ENCODE measurements at places on chromosomes 4 and X. TPM values are rescaled to one million over a fixed set of nuclear protein-coding genes. Genes with fewer than 3 reads are reported as not detected.

- no peak overlapping the region for H3K4me3 ChIP-seq
- H3K27ac ChIP-seq = no peak overlapping the region
- DNase-seq = no peak
- H3K4me1 ChIP-seq = no peaks in the 10 kb centered on the region
- no peaks in the 10 kb centered on the region for H3K36me3 ChIP-seq
These were observed 9.5 kb downstream of the PNMA6F start for GRCh38 chrX:153312041-153312440.

Gene CLCN5
- 3.0 TPM for total RNA-seq

Gene TMEM129
- 22.3 TPM for total RNA-seq

Gene CENPVL2
- total RNA-seq = not detected

DNA sequence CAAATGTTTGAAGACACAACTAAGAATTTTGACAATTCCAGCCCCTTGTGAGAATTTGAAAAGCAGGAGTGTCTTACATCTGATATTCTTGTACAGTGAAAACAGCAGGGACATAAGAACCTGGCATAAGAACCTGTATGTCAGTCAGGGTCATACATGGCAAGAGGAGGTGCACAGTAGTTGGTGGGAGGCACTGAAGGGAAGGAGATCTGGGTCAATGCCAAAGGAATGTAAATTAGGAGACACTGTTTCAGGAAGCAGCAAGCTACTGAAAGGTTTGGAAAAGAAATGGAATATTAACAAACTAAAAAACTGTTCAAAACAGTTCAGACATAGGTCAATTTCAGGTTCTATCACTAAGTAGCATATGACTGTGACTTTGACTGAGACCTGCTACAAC lies 25.0 kb upstream of the SPP1 start:
- H3K36me3 ChIP-seq = no peaks in the 10 kb centered on the region
- no peak overlapping the region for H3K27ac ChIP-seq
- H3K4me3 ChIP-seq = no peak overlapping the region
- H3K27me3 ChIP-seq = peaks cover 32% of the 10 kb centered on the region

DNA sequence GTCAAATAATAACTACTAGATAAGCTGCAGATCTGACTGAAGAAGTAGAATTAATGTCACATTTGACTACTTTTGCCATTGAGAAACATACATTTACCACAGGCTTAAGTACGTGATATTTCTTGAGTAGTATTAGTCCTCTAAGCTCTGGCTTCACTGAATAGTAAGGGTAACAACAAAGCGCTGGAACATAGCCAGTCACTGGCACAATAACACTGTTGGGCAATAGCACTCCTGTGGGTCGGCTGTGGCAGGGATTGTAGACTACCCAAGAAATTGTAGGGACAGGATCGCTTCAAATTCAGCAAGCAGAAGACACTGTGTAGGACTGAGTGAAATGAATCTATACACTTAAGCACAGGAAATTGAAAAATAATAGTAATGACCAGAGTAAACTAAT lies 27.1 kb upstream of the IL15 start:
- DNase-seq = no peak
- no peak overlapping the region for H3K27ac ChIP-seq
- H3K4me3 ChIP-seq = no peak overlapping the region
- H3K36me3 ChIP-seq = no peaks in the 10 kb centered on the region

Gene LDB2
- total RNA-seq = not detected

Gene NPNT
- total RNA-seq = not detected

DNA sequence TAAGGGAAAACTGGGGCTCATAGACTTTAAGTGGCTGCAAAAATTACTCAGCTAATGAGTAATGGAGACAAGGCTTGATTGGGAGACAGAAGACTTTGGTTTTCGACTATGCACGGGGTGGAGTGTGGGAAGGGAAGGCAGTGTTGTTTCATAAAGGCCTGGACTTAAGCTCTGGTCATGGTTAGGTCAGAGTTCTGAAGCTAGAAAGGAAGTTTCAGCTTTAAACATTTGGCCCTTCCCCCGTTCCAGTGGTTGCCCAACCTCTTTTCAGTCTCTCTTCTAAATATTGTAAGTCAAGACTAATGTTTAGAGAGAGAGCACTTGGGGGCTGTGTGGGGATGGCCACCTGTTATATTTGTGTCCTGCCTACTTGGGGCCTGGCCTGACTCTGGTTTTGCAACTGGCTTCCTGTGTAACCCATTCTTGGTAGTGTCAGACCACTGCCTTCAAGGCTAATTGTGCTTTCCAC lies 21.0 kb downstream of the MSN start:
- H3K4me1 ChIP-seq = peaks cover 89% of the 10 kb centered on the region
- H3K4me3 ChIP-seq = no peak overlapping the region
- peaks cover 54% of the 10 kb centered on the region for H3K36me3 ChIP-seq
- H3K27me3 ChIP-seq = no peaks in the 10 kb centered on the region

GRCh38 chr4:815464-816146 lies 10.3 kb downstream of the CPLX1 start:
- no peak for DNase-seq
- no peaks in the 10 kb centered on the region for H3K4me1 ChIP-seq
- H3K36me3 ChIP-seq = no peaks in the 10 kb centered on the region
- peaks cover 41% of the 10 kb centered on the region for H3K27me3 ChIP-seq

DNA sequence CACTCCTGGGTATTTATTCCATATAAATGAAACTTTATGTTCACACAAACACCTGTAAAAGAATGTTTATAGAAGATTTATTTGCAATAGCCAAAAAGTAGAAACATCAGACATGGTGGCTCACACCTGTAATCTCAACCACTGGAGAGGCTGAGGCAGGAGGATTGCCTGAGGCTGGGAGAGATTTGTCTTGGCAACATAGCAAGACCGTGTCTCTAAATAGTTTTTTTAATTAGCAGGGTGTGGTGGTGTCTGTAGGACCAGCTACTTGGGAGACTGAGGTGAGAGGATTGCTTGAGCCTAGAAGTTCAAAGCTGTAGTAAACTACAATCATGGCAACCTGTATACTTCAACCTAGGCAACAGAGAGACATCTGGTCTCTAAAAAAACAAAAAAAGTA lies 27.7 kb upstream of the NFKB1 start:
- no peak overlapping the region for H3K27ac ChIP-seq
- peaks cover 12% of the 10 kb centered on the region for H3K36me3 ChIP-seq
- peaks cover 10% of the 10 kb centered on the region for H3K27me3 ChIP-seq
- peaks cover 10% of the 10 kb centered on the region for H3K4me1 ChIP-seq

DNA sequence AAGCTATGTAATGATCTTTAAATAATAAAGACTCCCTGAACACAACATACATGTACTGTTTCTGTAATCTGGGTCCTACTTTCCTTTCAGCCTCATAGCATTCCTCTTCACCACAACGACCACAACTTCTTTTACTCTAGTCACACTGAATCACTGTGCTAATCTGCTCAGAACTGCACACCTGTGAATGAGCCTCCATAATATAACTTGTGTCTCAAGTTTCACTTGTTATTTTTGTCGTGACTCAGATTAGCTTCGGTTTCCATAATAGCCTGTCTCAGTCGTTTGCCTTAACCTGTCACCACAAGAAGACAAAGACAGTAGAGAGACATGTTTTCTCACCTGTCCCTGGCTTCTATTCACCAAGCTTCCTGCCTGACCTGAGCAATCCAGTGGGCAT lies 61.8 kb downstream of the MAGED1 start:
- peaks cover 5% of the 10 kb centered on the region for H3K27me3 ChIP-seq
- no peak overlapping the region for H3K4me3 ChIP-seq
- no peak overlapping the region for H3K27ac ChIP-seq
- no peaks in the 10 kb centered on the region for H3K36me3 ChIP-seq

DNA sequence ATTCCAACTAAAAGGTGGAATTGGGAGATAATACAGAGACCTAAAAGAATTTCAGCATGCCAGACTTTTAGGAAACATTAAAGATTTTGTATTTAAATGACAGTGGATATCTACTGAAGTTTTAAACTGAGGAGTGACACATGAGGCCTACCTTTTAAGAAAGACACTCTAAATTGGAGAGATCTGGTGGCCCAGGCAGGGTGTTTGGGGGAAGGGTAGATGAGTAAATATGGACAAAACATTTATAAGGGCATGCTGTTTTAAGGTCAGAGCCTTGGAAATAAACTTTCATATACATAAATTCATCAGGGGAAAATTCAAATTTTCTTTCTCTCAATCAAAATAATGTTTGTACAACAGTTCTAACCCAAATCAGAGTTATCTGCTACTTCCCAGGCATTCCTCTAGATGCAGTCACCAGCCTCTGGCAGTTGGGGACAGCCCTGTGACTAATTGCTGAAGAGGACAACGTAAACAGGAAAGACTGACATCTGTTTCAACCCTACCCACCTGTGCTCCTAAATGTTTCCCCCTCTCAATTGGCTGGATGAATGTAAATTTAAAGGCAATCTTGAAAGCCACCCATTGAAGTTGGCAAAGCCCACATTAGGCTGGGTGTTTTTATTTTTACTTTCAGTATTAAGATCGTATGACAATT lies 1646.9 kb upstream of the ADGRL3 start:
- no peak for DNase-seq
- H3K36me3 ChIP-seq = no peaks in the 10 kb centered on the region
- H3K4me1 ChIP-seq = no peaks in the 10 kb centered on the region
- H3K4me3 ChIP-seq = no peak overlapping the region
- no peaks in the 10 kb centered on the region for H3K27me3 ChIP-seq

Gene CABS1
- not detected for total RNA-seq

Gene NPFFR2
- not detected for total RNA-seq

DNA sequence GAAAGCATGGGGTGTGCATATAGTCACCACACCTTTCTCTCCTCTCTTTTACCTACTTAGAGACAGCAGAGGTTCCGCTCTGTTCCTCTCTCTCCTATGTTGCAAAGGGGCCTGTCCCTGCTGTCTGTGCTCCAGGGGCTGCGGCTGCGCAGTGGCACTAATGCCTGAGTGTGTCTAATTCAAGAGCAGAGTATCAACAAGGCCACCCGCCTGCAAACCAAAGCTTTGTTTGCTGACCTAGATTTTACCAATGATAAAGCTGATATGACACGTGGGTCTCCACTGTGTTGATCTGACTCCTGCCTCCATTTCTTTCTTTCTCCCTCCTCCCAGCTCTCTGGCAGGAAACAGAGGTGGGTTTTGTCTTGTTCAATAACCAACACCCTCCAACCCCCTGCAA lies 74.9 kb downstream of the NSG1 start:
- no peaks in the 10 kb centered on the region for H3K27me3 ChIP-seq
- peak overlapping the region; percentile 69 for H3K27ac ChIP-seq
- peaks cover 28% of the 10 kb centered on the region for H3K4me1 ChIP-seq
- H3K4me3 ChIP-seq = no peak overlapping the region

Gene NHS
- 0.43 TPM for total RNA-seq

Gene CYSLTR1
- total RNA-seq = 14.4 TPM

GRCh38 chr4:13386405-13387107 lies 97.6 kb downstream of the RAB28 start:
- no peaks in the 10 kb centered on the region for H3K27me3 ChIP-seq
- no peak for DNase-seq
- H3K36me3 ChIP-seq = peaks cover 4% of the 10 kb centered on the region
- H3K27ac ChIP-seq = no peak overlapping the region
- peaks cover 7% of the 10 kb centered on the region for H3K4me1 ChIP-seq

Gene PPA2
- 54.6 TPM for total RNA-seq

GRCh38 chr4:99827454-99827853 lies 10.8 kb downstream of the DAPP1 start:
- no peak overlapping the region for H3K27ac ChIP-seq
- H3K27me3 ChIP-seq = no peaks in the 10 kb centered on the region
- no peak for DNase-seq
- H3K4me1 ChIP-seq = peaks cover 43% of the 10 kb centered on the region
- H3K4me3 ChIP-seq = no peak overlapping the region

GRCh38 chr4:187232196-187232595 lies 508.5 kb upstream of the FAT1 start:
- no peak for DNase-seq
- no peak overlapping the region for H3K27ac ChIP-seq
- H3K27me3 ChIP-seq = no peaks in the 10 kb centered on the region
- H3K36me3 ChIP-seq = no peaks in the 10 kb centered on the region

Gene NAA10
- total RNA-seq = 63.7 TPM

DNA sequence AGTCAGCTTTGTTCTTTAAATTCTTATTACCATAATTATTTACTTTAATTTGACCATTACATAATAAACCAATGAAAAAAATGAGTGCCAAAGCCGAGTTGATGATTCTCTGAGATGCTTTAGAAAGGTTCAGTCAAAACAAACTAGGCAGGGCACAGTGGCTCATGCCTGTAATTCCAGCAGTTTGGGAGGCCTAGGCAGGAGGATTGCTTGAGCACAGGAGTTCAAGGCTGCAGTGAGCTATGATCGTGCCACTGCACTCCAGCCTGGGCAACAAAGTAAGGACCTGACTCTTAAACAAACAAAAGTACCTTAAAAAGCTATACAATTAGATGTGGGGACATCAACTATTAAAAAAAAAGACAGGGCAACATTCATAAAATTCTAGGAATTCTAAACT lies 75.0 kb downstream of the AFAP1 start:
- H3K4me1 ChIP-seq = peaks cover 29% of the 10 kb centered on the region
- no peak for DNase-seq
- no peaks in the 10 kb centered on the region for H3K27me3 ChIP-seq

- H3K27me3 ChIP-seq = no peaks in the 10 kb centered on the region
- H3K36me3 ChIP-seq = peaks cover 45% of the 10 kb centered on the region
- H3K4me1 ChIP-seq = peaks cover 21% of the 10 kb centered on the region
- H3K4me3 ChIP-seq = no peak overlapping the region
- DNase-seq = no peak
- no peak overlapping the region for H3K27ac ChIP-seq
These were observed 20.2 kb downstream of the PPA2 start for GRCh38 chr4:105453550-105454205.

- no peak overlapping the region for H3K4me3 ChIP-seq
- H3K36me3 ChIP-seq = no peaks in the 10 kb centered on the region
- peaks cover 3% of the 10 kb centered on the region for H3K27me3 ChIP-seq
- no peaks in the 10 kb centered on the region for H3K4me1 ChIP-seq
- DNase-seq = no peak
These were observed 128.4 kb downstream of the SH3RF1 start for GRCh38 chr4:169142391-169142790.

- DNase-seq = no peak
- no peaks in the 10 kb centered on the region for H3K4me1 ChIP-seq
- H3K4me3 ChIP-seq = no peak overlapping the region
- no peaks in the 10 kb centered on the region for H3K36me3 ChIP-seq
These were observed 443.7 kb downstream of the CENPC start for GRCh38 chr4:67101612-67102011.

- no peaks in the 10 kb centered on the region for H3K36me3 ChIP-seq
- H3K27ac ChIP-seq = no peak overlapping the region
- H3K27me3 ChIP-seq = no peaks in the 10 kb centered on the region
- DNase-seq = no peak
- no peak overlapping the region for H3K4me3 ChIP-seq
These were observed 37.9 kb upstream of the WAS start for GRCh38 chrX:48645669-48646068.

GRCh38 chrX:49237060-49237459 lies 1.8 kb downstream of the CCDC22 start:
- H3K4me1 ChIP-seq = peaks cover 27% of the 10 kb centered on the region
- peak overlapping the region; percentile 76 for H3K27ac ChIP-seq
- DNase-seq = no peak
- H3K27me3 ChIP-seq = no peaks in the 10 kb centered on the region
- H3K4me3 ChIP-seq = peak overlapping the region; percentile 92
- H3K36me3 ChIP-seq = peaks cover 19% of the 10 kb centered on the region

Gene MTNR1A
- total RNA-seq = not detected

Gene SLC30A9
- 33.2 TPM for total RNA-seq

Gene FAM9B
- total RNA-seq = not detected

All from activated CD4-positive, alpha-beta memory T cell treated with anti-CD3 and anti-CD28 coated beads, Interleukin-2, amount 10 ng/mL, durations not matched to agents 7 days and 5 days (primary cell).